ENCODE measurements at places on chromosomes 11 and 22.

DNA sequence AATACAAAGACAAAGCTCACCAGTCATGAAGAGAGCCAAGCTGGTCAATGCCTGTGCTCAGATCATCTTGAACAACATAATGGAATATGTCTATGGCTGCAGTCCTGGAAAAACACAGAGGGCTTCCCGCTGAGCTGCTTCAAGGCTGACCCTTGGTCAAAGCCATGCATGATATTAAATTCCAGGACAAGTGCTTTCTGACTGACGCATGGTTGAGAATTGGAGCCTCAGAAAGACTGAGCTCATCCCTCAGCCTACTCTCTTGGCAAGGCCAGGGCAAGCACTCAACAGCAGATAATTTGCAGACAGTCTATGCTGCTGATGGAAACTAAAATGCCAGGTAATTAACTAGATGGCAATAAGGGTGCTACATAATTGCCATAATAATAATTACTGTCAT, 89.2 kb downstream of the GALNT18 start:
- no peak for DNase-seq

DNA sequence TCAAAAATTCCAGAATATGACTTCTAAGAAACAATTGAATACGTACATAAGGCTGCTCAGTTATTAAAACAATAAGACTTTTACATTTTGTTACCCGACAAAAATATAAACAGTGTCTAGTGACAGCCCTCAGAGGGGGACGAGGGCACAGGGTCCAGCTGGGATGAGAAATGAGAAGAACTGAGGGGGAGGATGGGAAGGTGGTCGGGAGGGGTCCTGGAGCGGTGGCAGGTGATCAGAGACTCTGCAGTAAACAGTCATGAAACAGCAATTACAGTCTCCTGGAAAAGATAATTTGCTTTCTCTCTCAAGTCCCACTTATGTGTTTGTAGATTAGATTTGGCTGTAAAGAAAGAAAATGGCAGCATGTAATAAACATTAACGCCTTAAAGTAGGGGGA, 56.0 kb downstream of the PACSIN2 start:
- no peak for DNase-seq

DNA sequence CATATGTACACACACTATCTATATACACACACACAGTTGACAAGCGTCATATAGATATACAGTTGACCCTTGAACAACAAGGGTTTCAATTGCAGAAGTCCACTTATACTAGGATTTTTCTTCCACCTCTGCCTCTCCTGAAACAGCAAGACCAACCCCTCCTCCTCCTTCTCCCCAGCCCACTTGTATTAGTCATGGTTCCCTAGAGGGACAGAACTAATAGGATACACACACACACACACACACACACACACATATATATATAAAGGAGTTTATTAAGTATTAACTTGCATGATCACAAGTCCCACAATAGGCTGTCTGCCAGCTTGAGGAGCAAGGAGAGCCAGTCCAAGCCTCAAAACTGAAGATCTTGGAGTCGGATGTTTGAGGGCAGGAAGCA, 92.9 kb downstream of the DHCR7 start:
- DNase-seq = no peak

- no peak for DNase-seq
These were observed 326.2 kb downstream of the TBC1D22A start for GRCh38 chr22:47088480-47089158.

- no peak for DNase-seq
These were observed 17.5 kb downstream of the BCR start for GRCh38 chr22:23197836-23198235.

- no peak for DNase-seq
These were observed 179.6 kb downstream of the TTC28 start for GRCh38 chr22:28500006-28500405.

DNA sequence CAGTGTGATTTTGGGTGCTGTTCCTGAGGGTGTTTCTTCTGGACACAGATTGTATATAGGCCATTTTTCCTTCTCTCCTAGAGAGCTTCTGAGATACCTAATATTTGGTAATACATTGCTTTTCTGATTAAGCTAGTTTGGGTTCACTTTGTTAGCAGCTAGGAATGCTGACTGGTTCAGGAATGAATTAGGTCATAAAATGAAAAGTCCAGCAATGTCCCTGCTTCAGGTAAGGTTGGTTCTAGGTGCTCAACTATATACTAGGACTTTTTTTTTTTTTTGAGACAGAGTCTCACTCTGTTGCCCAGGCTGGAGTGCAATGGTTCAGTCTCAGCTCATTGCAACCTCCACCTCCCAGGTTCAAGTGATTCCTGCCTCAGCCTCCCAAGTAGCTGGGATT, 32.9 kb upstream of the APOL5 start:
- DNase-seq = no peak

DNA sequence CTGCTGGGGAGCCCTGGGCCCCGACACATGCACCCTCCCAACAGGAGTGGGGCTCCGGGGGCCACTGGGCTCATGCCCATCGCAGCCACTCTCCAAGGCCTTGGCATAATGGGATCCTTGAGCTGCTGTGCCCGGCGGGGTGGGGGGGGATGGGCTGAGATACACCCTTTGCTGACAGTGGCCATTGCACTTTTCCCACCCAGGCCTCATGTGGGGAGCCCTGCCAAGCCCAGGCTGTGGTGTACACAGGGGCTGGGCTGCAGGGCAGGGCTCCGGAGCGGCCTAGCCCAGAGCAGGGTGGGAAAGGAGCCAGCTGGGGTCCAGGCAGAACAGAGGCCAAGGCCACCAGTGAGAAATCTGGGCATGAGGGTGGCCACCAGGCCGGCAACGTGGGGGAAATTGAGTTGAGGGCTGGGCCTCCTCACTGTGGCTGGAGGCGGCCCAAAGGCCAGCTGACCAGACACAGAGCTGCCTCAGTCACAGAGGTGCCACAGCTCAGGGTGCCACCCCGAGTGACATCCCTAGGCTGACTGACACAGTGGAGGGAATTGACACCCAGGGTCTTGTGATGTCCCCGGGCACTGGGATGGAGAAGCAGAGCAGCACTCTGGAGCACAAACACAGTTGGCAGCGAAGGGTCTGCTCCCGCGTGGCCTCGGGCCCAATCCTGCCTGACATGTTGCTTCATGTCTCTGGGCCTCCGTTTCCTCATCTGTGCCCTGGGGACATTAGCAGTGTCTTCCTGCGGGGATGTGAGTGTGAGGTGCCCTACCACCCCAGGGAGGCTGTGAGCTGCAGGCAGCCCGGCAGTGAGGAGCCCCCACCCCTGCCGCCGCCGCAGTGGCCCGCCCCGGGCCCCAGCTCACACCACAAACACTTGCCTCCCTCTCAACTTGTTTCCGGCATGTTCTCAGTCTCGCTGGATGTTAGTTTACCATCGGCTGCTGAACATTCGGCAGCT, 30.4 kb downstream of the RTN4R start:
- no peak for DNase-seq

GRCh38 chr11:77346906-77347603, 45.6 kb upstream of the GDPD4 start:
- DNase-seq = no peak

DNA sequence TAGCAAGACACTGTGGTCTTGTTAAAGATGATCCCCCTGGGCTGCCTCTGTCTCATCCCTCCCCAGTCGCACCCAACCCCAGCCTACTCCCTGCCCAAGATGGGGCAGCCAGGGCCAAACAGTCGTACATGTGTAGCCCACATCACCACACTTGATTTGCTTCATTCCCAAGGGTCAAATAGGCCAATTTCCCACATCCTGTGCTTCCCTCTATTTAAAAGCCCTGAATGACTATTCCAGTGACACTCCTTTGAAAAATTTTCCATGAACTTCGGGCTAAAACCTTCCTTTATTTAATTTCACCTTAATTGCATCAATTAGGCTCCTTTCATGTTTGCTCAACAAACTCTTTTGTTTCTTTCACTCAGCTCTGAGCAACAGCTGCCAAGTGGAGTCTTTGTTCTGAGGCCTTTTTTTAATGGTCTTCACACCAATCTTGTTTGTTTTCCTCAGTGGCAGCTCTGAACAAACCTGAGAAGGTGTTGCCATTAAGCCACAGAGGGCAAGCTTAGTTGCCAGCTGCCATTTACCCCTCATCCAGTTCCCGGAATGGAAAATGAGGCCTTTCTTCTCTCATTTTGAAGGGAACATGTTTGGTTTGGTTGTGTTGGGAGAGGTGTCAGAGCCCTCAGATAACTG, 126.9 kb downstream of the APIP start:
- no peak for DNase-seq

DNA sequence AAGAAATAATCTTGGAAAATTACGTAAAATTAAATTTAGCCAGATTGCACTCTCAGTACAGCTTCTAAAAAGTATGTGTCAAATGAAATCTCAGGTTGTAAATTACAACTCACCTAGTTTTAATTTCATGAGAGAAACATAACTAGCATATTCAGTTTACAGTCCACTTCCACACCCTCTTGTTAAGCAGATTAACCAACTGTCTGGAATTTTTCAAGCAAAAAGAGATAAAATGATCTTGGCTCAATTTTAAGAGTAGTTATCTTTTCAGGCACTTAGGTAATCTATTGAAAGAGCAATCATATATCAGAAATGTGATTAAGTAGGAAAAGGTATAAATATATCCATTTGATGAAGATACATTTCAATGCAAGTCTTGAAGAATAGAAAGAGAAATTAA, 928.4 kb upstream of the CCDC90B start:
- DNase-seq = no peak

DNA sequence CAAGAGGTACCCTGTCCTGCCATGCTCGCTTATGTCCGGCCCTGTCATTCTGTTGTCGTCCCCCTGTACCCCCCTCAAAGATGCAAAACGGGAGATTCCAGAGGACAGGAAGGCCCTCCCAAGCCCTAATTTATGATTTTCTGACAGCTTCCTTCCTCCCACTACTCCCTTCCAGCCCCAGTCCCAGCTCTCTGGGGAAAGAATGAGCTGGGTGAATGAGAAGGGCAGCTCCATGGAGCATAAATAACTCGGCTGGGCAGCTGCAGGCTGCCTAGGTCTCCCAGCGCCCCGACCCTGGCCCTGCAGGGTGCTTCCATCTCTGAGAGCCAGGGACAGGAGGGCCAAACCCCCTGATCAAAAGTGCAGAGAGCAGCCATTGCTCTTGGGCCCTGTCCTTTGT, 3.9 kb upstream of the EMID1 start:
- DNase-seq = no peak

DNA sequence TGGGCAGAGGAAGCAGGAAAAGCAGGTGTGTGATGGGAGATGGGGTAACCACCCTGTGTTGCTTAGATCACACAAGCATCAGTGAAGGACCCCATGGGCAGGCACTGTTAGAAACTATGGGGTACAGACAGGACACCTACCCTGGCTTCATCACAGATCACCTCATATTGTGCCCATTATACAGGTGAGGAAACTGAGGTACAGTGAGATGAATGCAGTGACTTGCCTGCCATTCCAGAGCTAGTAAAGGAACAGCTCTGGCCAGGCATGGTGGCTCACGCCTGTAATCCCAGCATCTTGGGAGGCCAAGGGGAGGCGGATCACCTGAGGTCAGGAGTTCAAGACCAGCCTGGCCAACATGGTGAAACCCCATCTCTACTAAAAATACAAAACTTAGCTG, 5.9 kb upstream of the MARK2 start:
- DNase-seq = no peak

- no peak for DNase-seq
These were observed 19.6 kb upstream of the POU2AF2 start for GRCh38 chr11:111225881-111226280.

DNA sequence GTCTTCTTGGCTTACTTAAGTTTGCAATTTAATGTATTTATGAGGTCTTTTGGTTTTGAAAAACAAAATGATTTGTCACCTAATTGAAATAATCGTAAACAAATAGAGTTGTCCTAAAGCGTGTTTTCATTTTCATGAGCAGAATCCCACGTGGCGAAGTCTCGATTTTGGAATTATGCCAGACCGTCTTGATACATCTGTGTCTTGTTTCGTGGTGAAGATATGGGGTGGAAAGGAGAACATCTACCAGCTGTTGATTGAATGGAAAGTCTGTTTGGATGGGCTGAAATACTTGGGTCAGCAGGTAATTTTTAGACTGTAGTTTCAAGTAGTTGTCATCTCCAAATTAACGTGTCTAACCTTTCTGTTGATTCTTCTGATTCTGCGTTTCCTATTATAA, 64.7 kb downstream of the UVRAG start:
- DNase-seq = no peak

DNA sequence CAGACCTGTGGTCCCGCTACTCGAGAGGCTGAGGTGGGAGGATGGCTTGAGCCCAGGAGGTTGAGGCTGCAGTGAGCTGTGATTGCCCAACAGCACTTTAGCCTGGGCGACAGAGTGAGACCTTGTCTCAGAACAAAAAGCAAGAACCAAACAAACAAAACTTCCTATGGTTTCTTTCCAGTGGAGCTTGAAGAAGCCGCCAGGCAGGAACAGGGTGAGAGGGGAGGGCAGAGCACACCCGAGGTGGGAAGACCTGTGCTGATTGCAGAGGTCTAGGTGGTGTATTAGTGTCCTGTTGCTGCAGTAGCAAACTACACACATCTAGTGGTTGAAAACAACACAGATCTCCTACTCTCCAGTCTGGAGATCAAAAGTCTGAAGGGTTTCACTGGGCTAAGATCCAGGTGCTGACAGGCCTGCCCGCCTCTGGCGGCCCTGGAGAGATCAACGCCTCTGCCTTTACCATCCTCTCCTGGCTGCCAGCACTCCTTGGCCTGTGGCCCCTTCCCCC, 10.5 kb downstream of the ARHGEF17 start:
- no peak for DNase-seq

DNA sequence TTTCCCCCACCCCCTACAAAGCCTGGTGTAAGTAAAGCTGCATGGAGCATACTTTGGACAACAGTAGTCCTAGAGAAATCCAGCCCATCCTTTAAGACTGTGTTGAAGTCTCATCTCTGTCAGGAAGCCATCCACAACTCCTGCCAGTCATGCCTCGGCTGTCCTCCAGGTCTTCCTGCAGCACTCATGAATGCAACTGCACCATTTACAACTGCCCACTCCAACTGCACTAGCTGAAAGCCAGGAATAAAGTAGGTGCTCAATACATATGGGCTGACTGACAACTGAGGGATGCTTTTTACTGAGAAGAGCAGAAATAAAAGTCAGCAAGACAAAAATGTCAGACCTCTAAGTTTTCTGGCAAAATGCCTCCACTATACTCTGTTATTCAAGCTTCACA, 27.4 kb downstream of the IL18BP start:
- DNase-seq = no peak

DNA sequence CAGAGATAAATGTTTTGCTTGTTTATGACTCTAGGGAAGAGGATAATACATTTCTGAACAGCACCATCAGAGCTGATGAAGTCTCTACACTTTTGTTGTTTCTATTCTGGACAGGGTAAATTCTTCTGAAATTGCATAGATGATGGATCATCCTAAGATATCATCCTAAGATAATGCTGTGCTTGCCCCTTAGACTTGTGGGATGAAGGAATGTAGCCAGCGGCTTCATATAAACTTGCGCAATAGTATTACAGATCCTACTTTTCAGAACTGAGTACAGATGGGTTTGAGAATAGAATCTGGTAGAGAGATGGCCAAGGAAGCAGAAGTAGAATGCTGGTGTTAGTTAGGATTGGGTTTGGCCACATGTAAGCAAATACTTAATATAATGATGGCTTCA, 61.0 kb downstream of the NCAM1 start:
- DNase-seq = no peak
